ENCODE measurements at places on chromosomes 5 and 9.

- DNase-seq: no peak
Measured at GRCh38 chr5:60597572-60598320, 102.2 kb downstream of the DEPDC1B start.

DNA sequence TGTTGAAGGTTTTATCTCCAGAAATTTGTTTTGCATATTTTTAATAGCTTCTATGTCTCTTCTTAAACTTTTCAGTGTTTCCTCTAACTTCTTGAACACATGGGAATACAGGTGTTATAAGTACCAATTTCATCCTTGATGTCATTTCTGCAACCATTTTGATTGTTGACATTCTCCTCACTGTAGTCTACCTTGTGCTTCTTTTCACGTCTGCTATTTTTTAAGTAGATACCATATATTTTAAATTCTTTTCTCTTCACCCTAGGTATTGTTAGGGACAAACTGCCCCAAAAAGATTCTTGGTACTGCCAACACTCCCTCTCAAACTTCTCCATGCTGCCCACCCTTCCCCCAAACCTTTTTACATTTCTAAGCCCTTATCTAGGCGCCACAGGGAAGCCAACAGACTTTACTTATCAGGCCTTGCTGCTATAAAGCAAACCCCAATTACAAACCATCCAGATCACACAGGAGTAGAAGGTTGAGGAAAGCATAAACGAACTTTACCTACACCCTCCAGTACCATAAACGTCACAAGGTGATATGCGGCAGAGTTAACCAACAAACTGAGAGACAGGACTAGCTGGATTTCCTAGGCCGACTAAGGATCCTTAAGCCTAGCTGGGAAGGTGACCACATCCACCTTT, 1165.3 kb downstream of the TAF11L14 start:
- no peak for DNase-seq

DNA sequence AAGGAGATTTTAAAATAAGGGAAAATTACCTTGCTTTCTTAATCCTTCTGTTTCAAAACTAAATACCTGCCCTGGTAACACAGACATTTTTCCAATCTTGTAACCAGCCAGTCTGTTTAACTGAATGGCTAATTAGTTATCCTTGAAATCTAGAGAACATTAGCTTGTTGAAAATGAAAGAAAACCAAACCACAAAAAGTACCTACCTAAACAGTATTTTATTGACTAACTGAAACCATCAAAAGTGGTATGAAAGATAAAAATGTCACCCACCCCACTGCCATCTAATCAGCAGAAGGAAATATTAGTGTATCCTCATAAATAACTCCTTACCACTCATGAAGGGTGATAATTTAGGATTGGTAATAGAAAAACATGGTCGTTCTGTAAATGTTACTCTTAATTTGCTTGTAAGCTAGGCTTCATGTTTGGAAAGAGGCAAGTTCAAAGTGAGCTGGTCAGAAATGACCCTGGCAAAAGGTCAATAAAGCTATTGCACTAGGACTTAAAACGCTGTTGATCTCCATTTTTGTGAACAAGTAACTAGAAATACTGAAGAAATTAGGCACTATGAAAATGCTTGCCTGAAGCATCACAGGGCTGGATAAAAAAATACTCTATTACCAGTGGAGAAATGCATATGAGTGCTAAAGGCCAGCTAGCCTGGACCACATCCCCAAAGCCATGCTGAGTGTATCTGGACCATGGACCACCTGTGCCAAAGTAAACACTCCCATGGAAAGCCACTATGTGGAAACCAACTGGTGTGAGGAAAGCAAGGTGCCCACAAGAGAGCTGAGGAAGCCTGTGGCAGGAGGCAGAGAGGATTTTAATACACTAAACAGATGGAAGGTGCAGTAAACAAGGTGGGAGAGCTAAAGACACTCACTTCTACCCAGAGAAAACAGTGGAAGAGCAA, 8.4 kb downstream of the SEMA5A start:
- no peak for DNase-seq

DNA sequence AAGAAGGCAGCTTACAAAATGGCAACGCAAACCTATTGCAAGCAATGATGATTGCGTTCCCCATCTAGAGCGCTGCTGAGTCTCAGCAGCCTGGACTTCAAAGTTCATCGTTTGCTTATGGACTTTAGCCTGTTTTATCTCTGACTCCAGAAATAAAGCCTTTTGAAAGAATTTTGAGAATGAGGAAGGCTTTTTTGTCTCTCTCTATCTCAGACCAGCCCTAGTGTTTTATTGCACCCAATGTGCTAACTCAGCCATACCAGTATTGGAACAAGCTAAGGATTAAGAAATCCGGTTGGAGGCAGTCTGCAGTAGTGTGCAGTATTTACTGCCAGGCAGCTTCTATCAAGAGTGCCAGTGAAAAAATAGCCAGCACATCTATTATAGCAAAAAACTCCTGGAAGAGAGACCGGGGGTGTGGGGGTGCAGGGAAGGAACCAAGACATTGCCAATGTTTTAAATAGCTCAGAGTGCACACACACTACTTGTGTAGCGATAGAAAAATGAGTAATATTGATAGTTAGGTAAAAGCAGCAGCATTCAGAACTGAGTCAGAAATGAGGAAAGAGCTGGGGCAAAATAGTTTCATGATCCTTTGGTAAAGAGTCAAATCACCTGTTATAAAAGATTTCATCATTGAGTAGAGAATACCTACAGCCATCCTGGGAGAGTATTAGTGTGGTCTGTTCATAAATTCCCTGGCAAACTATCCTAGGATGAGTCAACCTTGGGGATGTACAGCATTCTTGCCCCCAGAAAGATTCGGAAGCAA, 219.0 kb downstream of the ZNF608 start:
- no peak for DNase-seq

GRCh38 chr5:154482528-154483449, 4.8 kb upstream of the HAND1 start:
- no peak for DNase-seq

- no peak for DNase-seq
Measured at GRCh38 chr5:148201151-148201550, 1.7 kb upstream of the SPINK6 start.

- no peak for DNase-seq
Measured at GRCh38 chr9:84759804-84760203, 90.3 kb downstream of the NTRK2 start.

DNA sequence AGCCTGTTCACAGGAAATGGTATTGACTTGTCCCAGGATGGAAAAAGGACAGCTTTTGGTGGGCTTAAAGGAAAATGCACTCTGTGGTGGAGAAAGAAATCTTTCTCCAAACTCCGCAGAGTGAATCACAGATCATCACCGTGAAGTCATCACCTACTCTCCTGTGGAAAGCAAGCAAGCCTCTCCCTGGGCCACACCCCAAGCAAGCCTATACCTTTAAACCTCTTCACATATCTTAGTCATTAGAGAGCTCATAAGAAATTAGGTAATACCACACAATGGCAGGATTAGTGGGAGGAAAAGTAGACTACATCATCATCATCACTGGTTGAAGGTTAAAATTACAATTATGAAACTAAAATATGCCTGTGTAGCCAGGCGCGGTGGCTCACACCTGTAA, 23.2 kb downstream of the TLE1 start:
- no peak for DNase-seq
